T-cell (primary cell): ENCODE measurements at places on chromosomes 5 and 9.

- DNase-seq: no peak
Measured at GRCh38 chr9:71403106-71403505, 281.7 kb upstream of the TRPM3 start.

DNA sequence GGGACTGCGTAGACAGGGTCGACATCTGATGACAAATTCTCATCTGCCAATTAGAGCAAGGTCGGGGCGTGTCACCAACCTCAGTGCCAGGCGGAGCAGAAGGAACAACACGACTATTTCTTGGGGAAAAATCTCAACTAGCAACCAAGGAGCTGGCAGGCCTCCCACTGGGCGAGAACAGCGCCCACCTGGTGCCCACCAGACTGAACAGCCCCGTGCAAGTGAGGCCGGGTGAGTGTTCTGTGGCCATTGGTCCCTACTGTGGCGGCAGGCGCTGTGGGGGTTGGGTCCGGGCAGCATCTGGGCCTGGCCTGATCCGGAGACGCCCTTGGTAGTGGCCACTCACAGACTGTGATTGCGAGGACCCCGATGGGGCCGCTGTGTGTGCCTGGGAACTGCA is 11.5 kb downstream of the NOTCH1 start:
- DNase-seq: no peak

DNA sequence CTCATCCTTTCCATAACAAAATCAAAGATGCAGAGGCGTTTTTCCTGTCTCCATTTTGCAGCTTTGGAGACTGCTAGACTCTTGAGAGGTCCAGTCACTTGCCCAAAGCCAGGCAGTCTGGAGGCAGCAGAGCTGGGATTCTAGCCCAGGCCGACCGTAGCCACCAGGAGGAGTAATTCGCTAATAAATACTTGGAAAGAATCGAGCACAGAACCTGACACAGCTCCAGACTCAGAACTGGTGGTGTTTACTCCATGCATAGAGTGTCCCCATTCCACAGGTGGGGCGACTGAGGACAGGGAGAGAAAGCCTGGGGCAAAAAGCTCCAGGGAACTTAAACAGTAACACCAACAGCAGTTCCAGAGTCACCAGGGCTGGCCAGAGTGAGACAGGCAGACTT is 10.7 kb upstream of the CERCAM start:
- no peak for DNase-seq

- DNase-seq: no peak
Measured at GRCh38 chr5:134083517-134083916, 31.0 kb upstream of the TCF7 start.

DNA sequence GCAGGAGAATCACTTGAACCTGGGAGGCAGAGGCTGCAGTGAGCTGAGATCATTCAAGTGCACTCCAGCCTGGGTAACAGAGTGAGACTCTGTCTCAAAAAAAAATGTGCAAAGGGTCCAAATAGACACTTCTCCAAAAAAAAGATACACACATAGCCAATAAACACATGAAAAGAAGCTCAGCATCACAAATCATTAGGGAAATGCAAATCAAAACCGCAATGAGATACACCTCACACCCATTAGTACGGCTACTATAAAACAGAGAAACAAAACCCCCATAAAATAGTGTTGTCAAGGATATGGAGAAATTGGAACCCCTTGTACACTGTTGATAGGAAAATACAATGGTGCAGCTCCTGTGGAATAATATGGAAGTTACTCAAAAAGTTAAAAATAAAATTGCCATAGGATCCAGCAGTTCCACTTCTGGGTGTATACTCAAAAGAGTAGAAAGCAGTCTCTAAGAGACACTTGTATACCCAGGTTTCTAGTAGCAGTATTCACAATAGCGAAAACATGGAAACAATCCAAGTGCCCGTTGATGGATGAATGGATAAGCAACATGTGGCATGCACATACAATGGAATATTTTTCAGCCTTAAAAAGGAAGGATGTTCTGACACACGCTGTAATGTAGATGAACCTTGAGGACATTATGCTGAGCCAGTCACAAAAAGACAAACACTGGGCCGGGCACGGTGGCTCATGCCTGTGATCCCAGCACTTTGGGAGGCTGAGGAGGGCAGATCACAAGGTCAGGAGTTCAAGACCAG is 57.2 kb upstream of the PPARGC1B start:
- no peak for DNase-seq

- no peak for DNase-seq
Measured at GRCh38 chr5:87340716-87341115, 72.0 kb downstream of the CCNH start.

GRCh38 chr5:172423379-172424110 is 30.8 kb downstream of the SH3PXD2B start:
- no peak for DNase-seq

GRCh38 chr5:87877023-87877422 is 391.6 kb downstream of the TMEM161B start:
- DNase-seq: no peak

- no peak for DNase-seq
Measured at GRCh38 chr5:135392256-135392655, 6.8 kb downstream of the MACROH2A1 start.

GRCh38 chr9:22102146-22103053 is 93.3 kb upstream of the CDKN2B start:
- DNase-seq: no peak

DNA sequence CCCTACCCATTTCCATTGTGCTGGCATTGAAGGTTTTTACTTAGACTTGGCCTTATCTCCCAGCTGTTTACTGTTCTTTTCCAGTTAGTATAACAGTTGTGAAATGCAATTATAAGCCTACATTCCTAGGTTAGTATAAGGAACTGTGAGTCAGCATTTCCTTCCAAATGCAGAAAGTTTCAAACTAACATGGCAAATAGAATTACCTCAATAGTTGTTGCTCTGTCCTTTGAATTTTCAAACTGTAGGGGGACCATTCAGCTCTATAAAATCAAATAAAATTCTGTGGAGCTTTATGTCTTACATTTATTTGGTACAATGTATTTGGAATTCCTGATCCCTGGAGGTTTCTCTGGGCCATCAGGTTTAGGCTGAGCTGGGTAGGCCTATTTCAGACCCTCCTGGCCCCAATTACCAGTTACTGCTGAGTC is 47.2 kb downstream of the ARHGEF28 start:
- no peak for DNase-seq

DNA sequence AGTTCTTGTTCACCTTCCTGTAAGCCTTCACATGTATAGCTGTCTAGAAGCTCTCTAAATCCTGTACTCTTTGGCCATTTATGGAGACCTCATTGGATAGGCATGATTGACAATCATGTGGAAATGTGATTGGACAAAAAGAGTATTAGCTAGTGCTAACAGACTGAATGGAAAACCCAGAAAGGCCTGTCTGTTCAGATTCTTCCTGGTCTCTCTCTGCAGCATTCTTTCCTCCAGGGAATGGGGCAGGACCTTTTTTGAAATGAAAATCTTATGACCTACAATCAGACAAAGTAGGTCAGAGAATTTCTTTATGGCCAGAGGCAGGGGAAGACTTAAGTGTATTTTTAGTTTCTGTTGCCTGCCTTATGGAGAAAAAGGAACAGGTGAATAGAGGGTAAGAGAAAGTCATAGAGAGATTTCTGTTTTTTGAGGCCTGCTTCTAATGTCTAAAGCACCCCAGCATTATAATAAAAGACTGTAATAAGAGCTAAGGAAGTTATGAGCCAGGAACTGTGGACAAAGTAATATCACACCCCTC is 152.4 kb upstream of the CCDC152 start:
- no peak for DNase-seq

DNA sequence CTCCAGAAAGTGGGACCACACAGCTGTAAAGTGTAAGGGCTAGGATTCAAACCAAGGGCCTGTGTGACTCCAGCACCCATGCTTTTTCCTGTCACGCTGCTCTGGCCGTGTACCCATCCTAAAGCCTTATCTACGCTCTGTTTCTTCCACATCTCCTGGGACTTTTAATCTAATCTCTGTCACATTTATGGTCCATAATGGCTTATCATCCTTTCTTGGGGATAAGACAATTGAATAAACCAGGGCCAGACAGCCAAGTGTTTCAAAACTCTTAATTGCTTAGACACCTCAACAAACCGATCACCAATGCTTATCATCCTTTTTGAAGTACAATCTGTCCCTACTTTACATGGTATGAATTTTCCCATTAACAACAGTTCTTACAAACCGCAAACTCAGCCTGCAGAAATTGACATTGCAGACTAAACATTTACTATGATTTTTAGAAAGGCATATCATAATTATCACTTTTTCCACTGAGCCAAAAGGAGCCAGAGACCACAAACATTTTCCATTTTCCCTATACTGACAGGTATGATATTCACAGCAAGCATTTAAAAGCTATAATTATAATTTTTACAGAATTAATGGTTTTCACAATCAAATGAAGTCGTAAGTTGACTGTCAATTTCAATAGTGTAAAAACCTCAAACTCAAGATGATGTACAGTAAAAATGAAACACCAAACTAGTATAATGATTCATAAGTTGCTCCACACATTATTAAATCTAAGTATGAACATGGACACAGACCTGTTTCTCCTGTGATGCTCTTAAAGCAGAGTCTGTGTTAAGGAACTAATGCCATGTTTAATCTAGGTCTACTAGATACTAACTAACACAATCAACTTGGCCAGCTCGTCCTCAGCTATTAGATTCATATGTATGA is 99.5 kb downstream of the FBXW11 start:
- DNase-seq: no peak

- DNase-seq: no peak
Measured at GRCh38 chr5:74950836-74951515, 84.8 kb upstream of the FAM169A start.

GRCh38 chr5:143641549-143642355 is 170.2 kb upstream of the HMHB1 start:
- no peak for DNase-seq

GRCh38 chr5:128135286-128135685 is 51.7 kb downstream of the SLC12A2 start:
- DNase-seq: no peak

GRCh38 chr5:59351076-59351794 is 542.3 kb downstream of the PDE4D start:
- DNase-seq: no peak

DNA sequence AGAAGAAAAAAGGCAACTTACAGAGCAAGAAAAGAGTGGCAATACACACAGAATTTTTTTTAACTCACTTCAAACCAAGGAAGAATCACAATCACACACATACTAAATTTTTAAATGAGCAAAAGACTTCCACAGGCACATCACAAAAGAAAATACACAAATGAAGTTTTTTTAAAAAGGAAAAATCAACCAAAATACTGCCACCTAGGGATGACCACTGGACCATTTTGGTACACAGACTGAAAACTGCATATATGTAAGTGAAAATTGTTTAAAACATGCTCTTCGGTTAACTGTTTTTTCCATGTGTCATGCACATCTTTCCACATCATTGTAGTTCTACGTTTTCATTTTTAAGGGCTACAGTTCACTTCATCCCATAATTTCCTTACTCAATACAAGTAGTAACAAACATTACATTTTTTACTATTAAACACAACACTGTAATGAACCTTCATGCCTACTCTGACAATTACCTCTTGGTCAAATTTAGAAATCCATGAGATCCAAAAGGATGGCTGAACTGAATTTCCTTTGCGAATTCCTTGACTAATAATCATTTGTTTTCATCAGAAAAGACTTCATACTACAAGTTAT is 79.0 kb downstream of the FBXW11 start:
- no peak for DNase-seq

- no peak for DNase-seq
Measured at GRCh38 chr5:32542216-32543059, 42.9 kb upstream of the SUB1 start.

DNA sequence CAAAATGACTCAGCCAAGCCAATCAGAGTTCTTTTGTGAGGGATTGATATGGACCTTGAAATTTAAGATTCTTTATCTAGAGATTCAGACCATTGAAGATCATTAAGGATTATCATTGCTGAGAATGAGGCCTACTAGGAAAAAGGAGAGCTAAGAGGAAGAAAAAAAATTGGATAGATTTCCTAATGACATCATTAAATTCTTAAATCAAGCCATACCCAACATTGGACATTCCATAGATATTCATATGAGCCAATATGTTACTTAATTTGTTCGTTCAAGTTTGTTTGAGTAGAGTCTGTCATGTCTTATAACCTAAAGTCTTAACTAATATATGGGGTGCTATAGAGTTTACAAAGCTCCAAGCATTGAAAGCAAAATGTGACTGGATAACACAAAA is 727.9 kb upstream of the SEMA6A start:
- no peak for DNase-seq

DNA sequence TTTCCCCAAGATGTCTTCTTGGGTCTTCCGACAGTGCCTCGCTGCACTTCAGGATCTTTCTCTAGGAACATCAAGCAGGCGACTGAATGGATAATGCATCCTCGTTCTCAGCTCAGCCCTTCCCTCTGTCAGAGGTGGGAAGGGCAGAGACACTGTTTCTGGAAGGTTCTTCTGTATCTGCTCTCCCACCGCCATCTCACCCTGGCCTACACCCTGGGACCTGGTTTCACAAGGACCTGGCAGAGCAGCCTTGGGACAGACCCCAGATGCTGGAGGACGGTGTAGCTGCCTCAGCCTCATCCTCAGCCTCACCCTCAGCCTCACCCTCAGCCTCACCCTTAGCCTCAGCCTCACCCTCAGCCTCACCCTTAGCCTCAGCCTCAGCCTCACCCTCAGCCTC is 18.5 kb downstream of the MRPL36 start:
- no peak for DNase-seq

GRCh38 chr9:17166346-17166745 is 31.5 kb downstream of the CNTLN start:
- no peak for DNase-seq

- DNase-seq: no peak
Measured at GRCh38 chr9:99416007-99416406, 193.9 kb downstream of the SEC61B start.

DNA sequence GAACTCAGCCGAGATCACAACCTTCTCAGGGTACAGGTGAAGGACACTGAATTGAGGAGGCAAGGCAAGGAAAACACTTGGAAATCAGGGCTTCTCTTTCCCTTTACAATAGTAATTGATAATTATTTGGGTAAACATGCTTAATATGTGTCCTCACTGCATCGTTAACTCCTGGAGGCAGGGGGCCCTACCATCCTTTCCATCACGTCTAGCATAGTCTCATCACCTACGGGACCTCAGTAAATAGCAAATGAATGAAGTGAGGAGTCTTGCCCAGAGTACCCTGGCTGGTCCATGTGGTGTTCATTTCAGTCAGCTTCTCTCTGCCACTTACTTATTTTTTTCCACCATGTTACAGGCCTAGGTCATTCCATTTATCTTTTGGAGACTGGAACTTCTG is 2.3 kb downstream of the F2RL1 start:
- DNase-seq: no peak

DNA sequence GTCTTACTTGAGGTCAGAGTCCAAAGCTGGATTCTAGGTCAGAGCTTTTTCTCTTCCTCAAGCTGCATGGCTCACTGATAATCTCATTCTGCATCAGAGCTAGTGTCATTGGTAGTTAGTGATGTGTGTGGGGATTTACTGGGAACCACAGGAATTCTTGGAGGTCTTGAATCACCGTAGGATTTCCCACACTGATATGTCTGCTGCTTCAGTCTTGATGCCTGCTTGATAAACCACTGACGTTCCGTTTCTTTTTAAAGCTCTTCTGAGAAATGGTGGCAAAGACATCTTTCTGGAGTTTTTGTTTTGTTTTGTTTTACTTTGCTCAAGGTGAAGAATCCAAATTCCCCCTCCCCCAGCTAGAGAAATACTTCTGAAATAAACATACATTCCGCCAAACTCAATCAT is 1.2 kb upstream of the GARIN3 start:
- DNase-seq: no peak

GRCh38 chr5:166341740-166342337 is 1949.6 kb upstream of the WWC1 start:
- DNase-seq: no peak

- DNase-seq: no peak
Measured at GRCh38 chr5:66143473-66144073, 527 bp upstream of the SREK1 start.

- DNase-seq: no peak
Measured at GRCh38 chr5:3336666-3337065, 259.0 kb upstream of the IRX1 start.
